ENCODE measurements at places on chromosomes 16 and 17.

GRCh38 chr16:81756615-81757356 lies 22.3 kb upstream of the PLCG2 start:
- no peak for DNase-seq

DNA sequence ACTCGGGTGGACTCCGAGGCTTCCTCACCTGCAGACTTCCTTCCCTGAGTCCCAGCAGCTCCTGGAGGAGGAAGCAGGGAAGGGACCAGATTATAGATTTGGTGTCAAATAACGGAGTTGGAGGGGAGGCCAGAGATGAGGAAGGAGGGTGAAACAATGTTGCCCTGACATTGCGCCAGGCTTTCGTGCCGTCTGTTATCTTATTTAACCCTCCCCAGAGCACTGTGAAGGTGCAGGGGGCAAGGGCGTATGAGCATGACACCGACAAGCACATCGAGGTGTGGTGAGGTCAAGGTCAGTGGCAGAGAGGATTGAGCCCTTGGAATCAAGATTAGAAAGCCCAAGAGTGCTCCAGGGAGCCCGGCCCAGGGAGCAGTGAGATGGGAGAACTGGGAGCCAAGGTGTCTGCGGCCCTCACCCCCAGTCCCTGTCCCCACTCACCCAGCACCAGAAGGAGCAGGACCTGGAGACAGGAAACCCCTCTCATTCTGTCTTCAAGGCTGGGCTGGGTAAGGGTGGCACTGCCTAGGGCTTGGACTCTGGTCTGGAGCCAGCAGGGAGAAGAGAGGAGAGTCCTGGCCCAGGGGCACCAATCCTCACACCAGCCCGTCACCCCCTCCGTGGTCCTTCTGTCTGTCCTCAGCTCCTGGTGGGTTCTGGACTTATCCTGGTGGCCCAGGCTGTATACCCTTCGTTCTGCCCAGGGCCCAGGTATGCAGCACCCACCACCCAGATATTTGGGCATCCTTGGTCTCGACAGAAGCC lies 1.1 kb downstream of the PRSS33 start:
- no peak for DNase-seq

DNA sequence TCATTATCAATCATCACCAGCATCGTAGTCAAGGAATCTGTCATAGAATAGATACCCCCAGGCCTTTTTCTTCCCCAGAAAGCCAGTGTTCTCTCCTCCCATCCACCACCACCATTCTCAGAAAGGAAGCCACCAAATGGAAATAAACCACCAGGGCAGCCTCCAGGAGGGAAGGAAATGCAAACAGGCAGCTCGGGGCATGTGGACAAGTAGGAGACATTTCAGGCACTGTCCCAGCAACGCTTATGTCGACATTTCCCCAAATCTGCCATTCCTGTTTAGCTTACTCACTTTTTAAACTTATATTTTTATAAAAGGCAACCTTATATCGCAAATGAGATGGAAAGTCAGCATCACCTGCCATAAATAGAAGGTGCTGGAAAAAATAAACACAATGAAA lies 15.8 kb downstream of the EMP2 start:
- no peak for DNase-seq

DNA sequence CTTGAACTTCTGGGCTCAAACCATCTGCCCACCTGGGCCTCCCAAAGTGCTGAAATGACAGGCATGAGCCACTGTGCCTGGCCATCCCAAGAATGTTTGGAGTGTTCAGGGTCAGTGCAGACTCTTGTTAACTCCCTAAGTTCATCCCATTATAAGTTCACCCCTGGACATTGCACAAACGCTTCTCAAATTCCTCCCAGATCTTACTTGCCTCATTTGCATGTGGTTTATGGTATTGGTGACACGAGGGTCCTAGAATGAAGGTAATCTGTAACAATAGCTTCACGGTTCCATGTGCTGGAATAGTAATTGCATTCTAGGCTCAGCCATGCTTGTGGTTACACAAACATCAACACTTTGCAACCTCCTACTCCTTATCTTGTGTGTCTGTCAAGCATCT lies 5.0 kb upstream of the CCDC42 start:
- DNase-seq = no peak

GRCh38 chr16:68064791-68065365 lies 20.3 kb upstream of the NFATC3 start:
- DNase-seq = peak; percentile 68

DNA sequence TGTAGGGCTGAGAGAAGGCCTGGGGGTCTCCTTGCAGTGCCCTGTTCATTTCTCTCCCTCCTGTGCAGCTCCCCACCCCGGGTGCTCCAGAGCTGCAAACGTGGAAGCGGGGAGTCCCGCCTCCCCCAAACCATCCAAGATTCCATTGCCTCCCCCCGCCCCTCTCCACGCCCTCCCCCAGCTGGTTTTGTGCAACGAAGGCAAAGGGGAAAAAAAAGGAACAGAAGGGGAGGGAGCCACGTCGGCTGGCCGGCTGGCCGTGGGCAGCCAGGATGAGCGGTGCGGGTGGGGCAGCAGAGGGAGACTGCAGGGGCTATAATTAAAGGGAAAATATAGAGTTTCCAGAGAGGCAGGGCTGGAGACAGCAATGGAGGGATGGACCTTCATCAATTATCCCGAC lies 1.7 kb upstream of the COL1A1 start:
- no peak for DNase-seq

DNA sequence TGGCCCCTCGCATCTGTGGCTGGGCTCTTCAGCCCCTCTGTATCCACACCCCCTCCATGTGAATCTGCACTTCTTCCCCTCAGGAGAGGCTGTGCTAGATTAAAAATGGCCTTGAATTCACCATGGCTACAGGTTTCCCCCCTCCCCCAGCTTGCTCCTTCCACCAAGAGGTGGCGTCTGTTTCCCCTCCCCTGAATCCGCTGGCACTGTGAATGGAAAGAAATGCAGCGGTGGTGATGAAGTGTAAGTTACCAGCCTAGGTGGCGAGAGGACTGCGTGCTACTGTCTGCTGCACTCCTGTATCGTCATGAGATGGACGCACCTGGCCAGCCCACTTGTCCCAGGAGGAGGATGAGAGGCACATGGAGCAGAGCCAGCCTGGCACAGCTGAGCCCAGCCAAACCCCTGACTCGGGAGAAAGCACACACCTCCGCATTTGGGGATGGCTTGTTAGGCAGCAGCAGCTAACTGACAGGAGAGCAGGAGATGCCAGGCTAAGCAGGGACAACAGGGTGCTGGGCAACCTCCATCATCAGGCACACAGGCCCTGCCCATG lies 26.2 kb downstream of the TNFRSF13B start:
- DNase-seq = no peak

DNA sequence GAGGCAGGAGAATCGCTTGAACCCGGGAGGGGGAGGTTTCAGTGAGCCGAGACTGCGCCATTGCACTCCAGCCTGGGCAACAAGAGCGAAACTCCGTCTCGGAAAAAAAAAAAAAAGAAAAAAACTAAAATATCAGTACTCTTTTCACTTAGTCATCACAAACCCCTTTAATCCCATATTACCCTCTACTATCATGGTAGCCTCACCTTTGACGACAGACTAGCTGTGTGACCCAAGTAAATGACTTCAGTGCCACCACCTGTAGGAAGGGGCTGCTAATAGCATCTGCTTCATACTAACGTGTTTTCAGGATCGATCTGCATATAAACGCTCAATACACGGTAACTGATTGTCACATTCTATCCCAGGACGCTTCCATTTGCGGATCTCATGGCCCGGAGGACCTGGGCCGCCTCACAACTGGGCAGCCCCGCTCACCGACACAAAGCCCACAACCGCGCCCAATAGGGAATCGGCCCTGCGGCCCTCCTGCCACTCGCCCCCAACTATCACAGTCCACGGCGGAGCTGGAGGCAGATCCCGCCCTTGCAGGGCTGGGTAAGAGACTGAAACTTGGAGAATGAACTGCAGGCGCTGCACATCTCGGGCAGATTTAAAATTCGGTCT lies 1.1 kb upstream of the ZNF263 start:
- no peak for DNase-seq

GRCh38 chr16:15822957-15823356 lies 33.9 kb downstream of the MYH11 start:
- DNase-seq = no peak

DNA sequence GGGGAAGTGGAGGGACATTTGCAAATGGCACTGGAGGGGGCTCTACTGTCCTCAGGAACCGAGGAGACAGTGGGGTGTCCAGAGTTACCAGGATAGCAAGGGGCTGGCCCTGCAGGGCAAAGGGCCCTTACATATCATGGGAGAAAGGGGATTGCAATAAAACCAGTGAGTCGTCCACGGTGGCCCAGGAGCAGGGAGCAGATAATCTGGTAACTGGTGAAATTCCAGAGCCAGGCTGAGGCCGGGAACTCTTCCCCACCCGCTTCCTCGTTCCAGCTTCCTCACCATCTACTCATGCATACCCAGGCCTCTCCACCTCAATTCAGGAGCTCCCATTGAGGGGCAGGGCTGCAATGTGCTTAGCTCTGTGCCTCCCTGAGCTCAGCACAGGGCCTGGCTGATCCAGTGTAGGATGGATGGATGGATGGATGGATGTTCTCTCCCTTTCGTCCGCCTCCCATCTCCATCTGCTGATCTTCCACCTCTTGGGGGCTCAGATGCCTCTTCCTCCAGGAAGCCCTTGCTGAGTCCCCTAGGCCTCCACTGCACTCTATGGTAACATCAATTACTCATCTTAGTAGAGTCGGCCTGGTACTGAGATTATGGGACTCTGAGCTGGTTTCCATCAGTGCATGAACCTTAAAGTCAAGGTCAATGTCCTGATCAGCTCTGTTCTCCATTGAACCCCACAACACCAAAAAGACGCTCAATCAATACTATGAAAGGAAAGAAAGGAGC lies 41.2 kb upstream of the NDRG4 start:
- DNase-seq = no peak

GRCh38 chr16:50525262-50525661 lies 22.9 kb upstream of the NKD1 start:
- DNase-seq = no peak

DNA sequence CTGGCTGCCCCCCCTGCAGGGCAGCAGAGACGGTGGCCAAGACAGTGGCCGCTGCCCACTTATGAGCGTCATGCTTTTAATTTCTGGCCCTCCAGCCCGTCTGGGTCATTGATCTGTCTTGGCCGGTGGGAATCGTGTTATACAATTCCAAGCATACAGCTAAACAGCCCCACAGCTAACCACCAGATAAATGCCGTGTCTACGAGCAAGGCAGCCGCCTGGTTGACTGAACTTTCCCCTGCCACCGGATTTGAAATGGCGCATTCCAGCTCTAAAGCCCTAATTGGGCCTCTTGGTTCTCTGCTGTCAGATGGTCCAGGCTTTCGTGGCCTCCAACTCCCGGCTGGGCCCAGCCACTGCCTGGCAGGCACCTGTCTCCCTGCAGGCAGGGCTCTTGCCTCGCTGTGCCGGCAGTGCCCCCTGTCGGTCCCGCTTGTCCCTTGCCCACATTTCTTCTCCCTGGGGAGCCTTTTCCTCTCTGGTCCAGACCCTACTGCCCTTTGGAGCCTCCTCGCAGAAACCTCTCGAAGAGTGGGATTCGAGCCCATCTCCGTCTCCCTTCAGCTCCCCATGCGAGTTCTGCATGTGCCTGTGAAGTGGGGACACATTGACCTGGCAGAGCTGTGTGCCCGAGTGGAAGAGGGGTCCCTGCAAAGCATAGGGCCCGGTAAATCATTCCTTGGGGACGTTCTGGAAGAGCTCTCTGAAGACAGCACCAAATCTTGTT lies 1.8 kb upstream of the RBFOX3 start:
- DNase-seq = peak; percentile 11

DNA sequence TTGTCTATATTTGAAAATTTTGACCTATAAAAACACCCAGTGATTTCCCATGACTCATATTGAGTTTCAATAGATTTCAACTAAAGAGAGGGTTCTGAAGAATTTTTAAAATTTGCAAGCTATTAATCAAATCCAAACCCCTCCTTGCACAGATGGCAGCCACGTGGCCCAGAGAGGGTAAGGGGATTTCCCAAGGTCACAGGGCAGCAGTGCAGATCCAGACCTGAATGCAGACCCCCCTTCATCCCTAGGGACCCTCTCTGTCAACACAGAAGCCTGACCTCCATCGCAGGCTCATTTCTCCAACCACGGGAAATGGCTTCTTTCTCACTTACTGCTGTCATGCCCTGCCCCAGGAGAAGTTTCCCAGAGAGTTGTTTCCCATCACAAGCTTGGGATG lies 24.7 kb upstream of the CES5A start:
- no peak for DNase-seq

GRCh38 chr17:50311112-50311460 lies 34.8 kb upstream of the XYLT2 start:
- no peak for DNase-seq

DNA sequence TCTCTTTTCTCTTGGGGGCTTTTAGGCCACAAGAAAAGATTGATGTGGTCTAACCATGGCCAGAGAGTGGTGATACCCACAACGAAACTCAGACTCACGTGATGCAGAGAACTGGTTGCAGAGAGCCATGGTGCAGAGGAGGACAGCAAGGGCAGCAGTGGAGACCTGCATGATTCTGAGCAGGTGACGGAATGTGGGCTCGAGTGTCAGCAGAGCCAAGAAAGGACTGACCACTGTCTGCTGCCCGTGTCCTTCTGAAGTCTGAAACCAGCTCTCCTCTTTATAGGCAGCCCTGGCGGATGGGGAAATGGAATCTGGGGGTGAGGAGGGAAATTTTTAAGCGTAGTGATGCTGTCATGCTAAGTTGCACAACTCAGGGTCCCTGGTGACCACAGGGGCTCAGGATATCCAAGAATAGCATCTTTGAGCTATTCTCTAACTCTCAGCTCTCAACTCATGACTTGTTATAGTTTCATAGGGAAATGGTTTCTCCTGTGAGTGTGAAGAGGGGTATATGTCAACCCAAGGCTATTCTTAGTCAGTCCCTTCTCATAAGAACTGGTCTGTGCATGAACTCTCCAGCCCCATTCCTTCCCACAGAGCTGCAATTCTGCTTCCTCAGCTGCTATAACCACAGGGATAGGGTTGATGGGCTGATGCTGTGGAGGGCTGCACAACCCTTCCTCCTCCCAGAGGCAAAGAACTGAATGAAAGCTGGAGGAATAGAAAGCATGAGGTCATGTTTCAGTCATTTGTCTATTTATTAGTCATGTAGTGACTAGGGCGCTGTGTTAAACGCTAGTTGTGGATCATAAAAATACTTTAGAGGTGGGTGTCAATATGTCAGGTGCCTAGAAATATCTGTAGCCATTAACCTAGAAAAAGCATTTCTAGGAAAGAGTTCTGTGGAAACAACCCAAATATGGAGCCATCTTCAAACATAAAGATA lies at the start of gene CCL3:
TSS of gene CCL3 (minus strand) at position 256 of the 949 bp plus-strand sequence. CDS start at position 171, 85 bp downstream.
- DNase-seq = no peak

- no peak for DNase-seq
These were observed 264.3 kb upstream of the CACNG5 start for GRCh38 chr17:66570447-66571195.

DNA sequence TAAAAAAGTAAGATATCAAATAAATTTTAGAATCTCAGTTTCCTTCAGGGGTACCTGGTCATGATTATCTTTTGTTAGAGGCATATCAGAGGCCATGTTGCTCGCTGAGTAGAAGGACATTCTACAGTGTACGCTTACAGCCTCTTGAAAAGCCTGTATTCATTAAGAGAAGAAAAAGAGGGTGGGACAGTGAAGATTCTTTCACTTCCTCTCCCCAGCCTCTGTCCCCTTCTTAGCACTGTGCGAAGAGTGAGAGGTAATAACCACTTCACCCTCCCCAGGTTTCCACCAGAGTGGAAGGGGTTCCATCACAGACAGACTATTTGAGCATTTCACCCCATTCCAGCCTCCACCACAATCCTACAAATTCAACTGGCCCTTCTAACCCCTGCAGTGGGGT lies 4.8 kb upstream of the LPO start:
- no peak for DNase-seq

- no peak for DNase-seq
These were observed 3.8 kb downstream of the ARHGDIA start for GRCh38 chr17:81867170-81867990.

Measured in activated CD4-positive, alpha-beta T cell treated with anti-CD3 and anti-CD28 coated beads, Interleukin-2, amount 50 U/mL, for 4 hours (primary cell).